ENCODE measurements at places on chromosomes 12 and 14.

- no peak for DNase-seq
Measured at GRCh38 chr12:51867371-51867770, 18.9 kb upstream of the FIGNL2 start.

GRCh38 chr12:6494258-6494743 lies 399 bp downstream of the NCAPD2 start:
- DNase-seq, result no peak

DNA sequence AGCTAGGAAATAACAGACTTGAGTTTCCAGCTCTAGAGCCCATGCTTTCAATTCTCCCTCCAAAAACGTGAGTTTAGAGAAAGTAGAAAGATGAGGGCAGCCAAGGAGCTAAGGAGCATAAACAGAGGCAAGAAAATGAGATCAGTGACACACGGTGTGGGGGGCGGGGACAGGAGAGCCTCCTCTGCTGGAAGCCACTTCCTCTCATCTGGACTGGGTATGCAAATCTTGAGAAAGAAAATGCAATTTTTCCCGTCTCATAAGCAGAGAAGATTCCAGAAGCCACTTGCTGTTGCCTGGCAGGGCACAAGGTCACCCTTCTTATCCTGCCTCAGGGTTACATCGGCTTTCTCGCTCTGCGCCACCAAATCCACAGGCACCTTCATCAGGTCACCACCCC lies 6.0 kb downstream of the OR10P1 start:
- DNase-seq, result no peak

DNA sequence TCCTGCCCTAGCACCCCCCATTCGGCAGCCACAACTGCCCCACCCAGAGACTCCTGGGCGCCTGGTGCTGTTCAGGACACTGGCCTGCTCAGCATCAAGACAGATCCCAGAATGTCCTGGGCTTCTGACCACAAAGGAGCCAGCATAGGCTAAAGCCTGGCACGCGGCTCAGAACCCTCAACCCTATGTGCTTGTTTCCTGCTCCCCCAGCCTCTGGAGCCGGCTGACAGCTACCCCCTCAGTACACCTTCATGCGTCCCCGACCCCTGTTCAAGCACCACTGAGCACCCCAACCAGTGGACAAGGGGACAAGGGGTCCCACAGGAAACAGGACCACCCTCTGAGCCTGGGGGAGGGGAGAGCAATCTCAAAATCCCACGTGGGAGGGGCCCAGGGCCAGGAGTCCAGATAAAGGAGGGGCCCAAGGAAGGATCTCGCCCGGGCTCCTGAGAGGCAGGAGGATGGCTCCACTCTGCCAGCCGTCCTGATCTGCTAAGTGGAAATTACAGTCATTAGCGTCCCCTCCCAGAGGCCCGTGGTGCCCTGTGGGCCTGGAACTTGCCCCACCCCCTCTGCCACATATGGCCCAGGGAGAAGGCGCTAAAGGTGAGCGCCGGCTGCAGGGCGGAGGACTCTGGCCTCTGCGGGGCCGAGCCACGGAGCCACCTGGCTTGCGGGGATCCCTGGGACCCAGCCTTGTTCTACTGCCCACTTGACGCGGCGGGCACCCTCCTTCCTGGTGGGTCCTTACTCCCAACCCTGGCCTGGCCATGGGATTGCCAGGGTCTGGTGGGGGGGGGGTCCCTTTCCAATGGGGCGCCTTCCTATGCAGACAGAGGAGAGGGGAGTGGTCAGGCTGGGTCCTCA lies 27.2 kb upstream of the GPR132 start:
- no peak for DNase-seq

DNA sequence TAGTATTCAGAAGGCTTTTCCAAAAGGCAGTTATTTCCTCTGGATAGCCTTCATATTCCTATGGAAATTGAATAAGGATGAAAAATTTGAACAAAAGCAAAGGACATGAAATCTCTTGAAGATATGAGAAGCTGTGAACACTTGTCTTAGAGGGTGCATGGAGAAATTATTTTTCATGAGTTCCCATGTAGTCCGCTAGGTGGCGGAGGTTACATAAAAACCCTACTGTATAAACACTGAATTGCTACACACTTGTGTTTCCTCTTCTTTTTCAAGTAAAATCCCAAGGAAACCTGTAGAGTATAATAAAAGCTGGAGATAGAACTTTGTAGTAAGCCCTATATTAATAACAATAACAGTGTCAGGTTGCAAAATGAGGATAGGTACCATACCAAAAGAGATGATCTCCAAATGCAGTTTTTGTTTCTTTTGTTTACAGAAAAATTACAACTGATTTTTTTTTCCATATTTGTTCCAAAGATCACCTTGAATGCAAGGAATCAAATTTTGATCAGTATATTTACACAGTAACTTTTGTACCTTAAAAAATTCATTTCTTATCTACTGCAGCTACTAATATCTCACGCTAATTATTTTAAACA lies 37.8 kb upstream of the OR4E1 start:
- peak; percentile 19 for DNase-seq

DNA sequence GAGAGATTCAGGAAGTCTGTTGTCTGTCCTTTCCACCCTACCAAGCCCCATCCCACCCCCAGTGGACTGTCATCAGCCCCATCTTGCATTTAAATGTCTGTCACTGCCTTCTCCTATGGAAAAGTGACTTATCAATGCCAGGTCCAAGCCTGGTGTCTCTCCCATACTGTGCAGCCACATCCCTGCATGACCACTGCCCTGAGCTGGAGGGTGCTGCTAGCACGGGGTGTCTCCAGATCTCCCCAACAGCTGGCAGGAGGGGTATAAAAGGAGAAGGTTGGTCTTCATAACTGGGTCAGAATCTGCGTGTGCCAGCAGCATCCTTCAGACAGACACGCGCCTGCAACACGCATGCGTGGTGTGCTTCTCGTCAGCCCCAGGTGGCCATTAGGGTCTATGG lies 154.4 kb upstream of the HIF1A start:
- no peak for DNase-seq

GRCh38 chr12:95397571-95397970 lies 76.4 kb upstream of the METAP2 start:
- no peak for DNase-seq

DNA sequence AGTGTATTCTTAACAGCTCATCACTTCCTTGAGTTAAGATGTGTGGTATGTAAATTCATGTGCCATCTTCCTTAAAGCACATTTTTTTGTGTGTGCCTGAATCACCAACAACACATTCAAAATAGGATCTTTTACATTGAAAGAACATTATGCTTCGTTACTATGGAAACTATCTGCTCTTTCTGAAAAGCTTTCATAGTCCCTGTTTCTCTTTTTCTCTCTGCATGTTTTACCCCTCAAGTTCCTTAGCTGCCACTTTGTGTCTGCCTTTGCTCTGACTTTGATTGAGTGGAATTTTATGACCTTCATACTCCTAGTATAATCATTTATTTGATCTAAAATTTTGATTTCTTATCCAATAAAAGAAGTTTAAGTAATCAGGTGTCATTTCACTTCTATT lies 880.3 kb upstream of the FOXG1 start:
- no peak for DNase-seq

DNA sequence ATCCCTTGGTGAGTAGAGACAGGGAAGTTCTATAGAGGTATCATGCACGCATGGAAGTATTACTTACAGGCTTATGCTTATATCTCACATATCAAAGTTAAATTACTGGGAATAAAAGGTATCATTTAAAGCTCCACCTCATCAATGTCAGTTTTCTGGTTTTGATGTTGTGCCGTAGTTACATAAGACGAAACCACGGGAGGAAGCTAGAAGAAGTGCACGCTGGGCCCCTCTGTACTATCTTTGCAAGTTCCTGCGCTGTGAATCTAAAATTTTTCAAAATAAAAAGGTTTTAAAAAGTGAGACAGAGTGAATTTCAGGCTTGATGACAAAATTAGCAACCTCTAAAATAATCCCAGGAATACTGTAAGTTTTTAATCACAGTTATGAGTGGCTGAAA lies 198.1 kb downstream of the ANO2 start:
- no peak for DNase-seq

DNA sequence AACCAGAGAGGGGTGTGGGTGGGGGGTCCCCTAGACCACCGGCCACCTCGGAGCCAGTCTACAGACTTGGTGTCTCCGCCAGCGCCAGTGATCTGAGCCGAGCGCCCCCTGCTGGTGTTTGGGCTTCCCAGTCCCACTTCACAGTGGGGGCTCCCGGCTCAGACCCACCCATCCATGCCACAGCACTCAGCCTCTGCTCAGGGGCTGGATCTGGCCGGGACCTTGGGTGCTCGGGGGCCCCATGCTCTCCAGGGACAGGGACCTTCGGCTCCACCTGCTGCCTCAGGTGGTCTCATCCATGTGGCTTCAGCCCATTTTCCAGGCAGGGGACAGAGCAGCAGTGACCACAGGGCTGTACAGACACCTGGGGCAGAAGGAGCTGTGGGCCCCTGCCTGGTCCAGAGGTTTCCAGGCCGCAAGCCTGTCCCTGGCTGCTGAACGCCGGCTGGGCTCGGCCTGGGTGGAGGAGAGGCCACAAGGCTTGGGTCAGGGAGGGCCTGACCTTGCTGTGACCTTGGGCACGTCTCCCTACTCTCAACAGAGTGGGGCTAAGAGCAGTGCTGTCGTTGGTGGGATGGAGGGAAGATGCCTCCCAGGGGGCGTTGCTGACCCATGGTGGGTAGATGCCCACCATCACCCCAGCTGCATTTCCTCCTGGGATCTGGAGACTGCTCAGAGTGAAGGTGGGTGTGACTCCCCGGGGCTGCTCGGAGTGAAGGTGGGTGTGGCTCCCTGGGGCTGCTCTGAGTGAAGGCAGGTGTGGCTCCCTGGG lies 86.3 kb downstream of the KIF26A start:
- no peak for DNase-seq

DNA sequence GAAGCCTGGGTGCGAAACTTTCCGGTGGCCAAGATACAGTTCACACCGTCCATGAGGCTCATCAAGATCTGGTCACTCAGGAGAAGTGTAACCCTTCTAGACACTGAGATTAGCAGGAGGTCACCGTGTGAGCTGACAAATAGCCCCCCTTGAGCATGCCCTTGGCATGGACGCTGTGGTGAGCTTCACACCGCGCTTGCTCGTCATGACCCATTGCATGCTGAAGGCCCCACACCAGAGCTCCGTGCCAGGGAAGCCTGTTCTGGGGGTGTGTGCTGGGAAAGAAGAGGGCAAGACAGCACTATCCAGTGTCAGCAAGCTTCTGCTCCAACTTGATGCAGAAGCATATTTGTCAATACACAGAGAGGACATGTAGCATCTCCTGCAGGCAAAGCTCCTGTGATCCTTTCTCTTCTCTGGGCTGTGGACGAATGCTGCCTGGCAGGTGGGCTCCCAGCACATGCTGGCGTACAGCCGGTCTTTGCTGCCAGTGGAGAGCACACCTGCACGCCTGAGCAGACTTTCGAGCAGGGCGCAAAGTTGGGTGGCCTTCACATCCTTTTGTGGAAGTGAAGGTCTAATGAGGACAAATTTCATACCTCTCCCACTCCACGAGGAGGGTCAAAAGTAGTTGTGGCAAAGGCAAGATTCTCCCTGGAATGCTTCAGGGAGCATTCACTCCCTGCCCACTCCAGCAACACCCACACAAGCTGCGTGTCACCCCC lies 126.9 kb upstream of the FKBP4 start:
- no peak for DNase-seq

DNA sequence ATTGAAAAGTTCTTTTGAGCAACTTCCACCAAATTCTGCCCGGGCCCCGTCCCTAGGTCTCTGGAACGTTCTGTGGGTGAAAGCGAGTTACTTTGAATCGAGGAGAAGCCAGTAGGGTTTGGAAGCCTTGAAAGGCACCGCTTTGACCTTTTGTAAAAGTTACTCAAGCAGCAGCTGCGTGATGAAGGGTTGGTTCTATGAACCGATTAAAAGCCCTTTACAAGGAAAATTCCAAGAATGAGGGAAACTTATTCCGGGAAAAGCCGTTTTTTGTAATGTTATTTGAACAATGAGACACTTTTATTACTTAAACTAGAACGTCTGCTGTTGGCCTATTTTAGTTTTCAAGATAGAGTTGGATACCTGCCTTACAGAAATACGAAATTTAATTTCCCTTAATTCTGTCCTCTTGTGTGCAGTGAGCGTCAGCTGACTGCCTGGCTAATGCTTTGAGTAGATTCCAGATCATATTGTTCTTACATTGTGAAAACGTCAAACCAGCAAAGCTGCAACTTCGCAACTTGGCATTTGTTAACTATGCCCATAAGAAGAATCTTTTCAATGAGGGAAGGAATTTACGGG lies 906 bp downstream of the LARP4 start:
- DNase-seq, result no peak

DNA sequence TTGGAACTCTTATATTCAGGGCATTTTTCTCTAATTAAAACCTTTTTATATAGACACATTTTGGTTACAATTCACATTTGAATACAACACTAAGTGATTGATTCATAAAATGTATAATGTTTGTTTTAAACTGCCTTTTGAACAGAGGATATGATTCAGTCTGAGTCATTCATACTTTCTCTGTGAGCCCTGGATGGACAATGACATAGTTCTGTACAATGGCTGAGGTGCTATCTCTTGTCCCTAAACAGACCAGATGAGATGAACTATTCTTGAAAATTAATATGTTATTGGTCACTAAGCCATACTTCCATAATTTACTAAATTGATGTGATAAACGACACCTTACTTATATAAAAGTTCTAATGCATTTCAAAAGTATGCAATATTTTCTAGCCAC lies 199.7 kb upstream of the ATXN7L3B start:
- DNase-seq, result peak; percentile 67

- no peak for DNase-seq
Measured at GRCh38 chr12:54033980-54034784, 1.3 kb downstream of the HOXC5 start.

DNA sequence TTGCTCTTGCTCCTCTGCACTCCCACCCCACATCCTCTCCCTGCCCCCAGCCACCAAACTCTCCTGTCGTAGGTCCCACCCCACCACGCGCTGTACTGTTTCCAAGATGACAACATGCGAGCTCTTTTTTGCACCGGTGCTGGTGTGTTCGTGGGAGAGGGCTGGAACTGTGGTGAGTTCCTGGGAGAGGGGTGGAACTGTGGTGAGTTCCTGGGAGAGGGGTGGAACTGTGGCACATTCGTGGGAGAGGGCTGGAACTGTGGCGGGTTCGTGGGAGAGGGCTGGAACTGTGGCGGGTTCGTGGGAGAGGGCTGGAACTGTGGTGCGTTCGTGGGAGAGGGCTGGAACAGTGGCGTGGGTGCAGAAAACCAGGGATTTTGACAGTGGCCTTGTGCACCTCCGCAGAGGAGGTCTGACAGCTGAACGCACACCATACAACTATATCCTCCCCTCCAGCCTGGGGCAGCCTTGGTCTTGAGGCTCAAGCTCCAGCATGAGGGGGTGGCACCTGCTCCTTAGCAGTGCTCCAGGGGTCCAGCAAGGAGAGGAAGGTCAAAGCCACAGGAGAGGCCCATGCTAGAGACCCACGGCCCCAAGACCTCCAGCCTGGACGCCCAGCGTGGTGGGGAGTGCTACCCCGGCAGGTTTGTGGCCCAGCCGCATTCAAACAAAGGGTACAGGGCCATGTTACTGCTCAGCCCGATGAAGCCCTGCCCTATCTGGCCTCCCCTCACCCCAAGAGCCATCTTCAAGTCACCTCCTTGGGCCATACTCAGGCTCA lies 50.1 kb downstream of the ACTN1 start:
- no peak for DNase-seq

GRCh38 chr14:52267501-52268278 lies at the start of gene PTGDR:
PTGDR (plus strand) TSS chr14:52267698; CDS start chr14:52267815, 117 bp downstream.
- DNase-seq, result no peak

Data from HS-5 (cell line).